ENCODE measurements at places on chromosomes 1 and 21. TPM values are rescaled to one million over a fixed set of nuclear protein-coding genes. Genes with fewer than 3 reads are reported as not detected.

The GSTM1 gene
- polyA plus RNA-seq: 13.5 TPM

The CRP gene
- not detected for polyA plus RNA-seq

The OR4F16 gene
- polyA plus RNA-seq: not detected

The ADGRB2 gene
- 0.96 TPM for polyA plus RNA-seq

The STPG1 gene
- 16.6 TPM for polyA plus RNA-seq

The C1QC gene
- polyA plus RNA-seq: not detected

The ITLN2 gene
- 0.22 TPM for polyA plus RNA-seq

The RIMS3 gene
- polyA plus RNA-seq: 1.1 TPM

The KDM5B gene
- 60.1 TPM for polyA plus RNA-seq

The PCSK9 gene
- 61.7 TPM for polyA plus RNA-seq

The AK5 gene
- polyA plus RNA-seq: 0.22 TPM

The CASQ2 gene
- 0.02 TPM for polyA plus RNA-seq

The TMPRSS15 gene
- not detected for polyA plus RNA-seq

The OR2T10 gene
- not detected for polyA plus RNA-seq

The LCE6A gene
- 0.60 TPM for polyA plus RNA-seq

The RGS16 gene
- 0.18 TPM for polyA plus RNA-seq

The CYP4A22 gene
- polyA plus RNA-seq: not detected

The LENEP gene
- polyA plus RNA-seq: not detected

The IVL gene
- 231 TPM for polyA plus RNA-seq

The RAD54L gene
- 5.1 TPM for polyA plus RNA-seq

The SYT6 gene
- not detected for polyA plus RNA-seq

The SYNC gene
- polyA plus RNA-seq: 12.0 TPM
